Pulmonary artery endothelial cell (primary cell): ENCODE measurements at places on chromosomes 7 and 10.

GRCh38 chr7:72307566-72307965 is 104.6 kb downstream of the CALN1 start:
- no peak for DNase-seq

DNA sequence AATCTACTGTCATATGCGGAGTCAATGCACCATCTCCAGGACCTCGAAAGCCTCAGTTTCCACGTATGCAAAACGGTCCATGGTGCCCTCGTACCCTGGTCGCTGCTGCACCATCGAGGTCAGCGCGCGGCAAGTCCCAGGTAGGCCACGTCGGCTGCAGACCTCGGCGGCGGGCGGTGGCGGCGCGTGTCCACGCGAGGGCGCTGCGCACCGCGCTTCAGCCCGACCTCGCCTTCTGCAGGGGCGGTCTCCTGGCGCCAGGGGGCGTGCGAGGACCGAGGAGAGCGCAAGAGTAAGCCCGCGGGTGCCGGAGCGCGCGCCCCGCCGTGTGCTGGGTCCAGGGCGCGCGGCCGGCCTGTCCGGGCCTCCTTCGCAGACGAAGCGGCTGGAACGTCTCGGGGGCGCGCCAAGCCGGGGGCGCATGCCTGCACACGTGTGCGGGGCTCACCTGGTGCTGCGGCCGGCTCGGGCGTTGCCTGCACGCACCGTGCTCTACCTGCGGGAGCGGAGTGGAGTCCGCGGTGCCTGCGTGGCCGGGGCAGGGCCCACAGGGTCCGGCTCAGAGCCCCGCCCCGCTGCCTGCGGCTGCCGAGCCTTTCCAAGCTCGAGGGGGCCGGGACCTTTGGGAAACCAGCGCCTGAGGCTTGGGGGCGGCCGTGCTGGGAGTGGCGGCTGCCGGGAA is 54.0 kb downstream of the GLRX3 start:
- peak; percentile 40 for DNase-seq

- no peak for DNase-seq
Measured at GRCh38 chr7:130890176-130891020, 156.4 kb upstream of the KLF14 start.

DNA sequence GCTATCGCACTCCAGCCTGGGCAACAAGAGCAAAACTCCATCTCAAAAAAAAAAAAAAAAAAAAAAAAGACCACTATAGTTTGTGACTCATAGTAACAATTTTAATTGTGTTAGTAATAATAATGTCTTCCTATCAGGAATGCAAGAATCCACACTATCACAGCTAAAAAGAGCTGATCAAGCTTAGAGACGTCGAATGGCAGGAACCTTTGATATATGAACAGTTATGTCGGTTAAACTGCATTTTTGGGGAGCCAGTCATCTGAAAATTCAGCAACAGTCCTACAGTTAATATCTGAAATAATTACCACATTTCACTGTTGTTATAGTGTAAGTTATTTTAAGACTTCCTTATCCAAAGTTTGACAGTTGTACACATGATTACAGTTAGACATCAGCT is 8.8 kb downstream of the PHYH start:
- DNase-seq = no peak

DNA sequence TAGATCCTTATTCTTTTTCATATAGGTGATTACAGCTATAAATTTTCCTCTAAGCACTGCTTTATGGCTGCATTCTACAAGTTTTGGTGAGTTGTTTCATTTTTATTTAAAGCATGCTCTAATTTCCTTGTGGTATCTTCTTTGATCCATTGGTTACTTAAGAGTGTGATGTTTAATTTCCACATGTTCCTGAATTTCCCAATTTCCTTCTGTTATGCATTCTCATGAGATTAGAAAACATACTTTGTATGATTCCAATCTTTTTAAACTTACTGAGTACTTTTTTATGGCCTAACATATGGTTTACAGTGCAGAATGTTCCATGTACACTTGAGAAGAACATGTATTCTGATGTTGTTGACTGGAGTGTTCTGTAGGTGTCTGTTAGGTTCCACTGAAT is 53.4 kb downstream of the MYL10 start:
- no peak for DNase-seq

DNA sequence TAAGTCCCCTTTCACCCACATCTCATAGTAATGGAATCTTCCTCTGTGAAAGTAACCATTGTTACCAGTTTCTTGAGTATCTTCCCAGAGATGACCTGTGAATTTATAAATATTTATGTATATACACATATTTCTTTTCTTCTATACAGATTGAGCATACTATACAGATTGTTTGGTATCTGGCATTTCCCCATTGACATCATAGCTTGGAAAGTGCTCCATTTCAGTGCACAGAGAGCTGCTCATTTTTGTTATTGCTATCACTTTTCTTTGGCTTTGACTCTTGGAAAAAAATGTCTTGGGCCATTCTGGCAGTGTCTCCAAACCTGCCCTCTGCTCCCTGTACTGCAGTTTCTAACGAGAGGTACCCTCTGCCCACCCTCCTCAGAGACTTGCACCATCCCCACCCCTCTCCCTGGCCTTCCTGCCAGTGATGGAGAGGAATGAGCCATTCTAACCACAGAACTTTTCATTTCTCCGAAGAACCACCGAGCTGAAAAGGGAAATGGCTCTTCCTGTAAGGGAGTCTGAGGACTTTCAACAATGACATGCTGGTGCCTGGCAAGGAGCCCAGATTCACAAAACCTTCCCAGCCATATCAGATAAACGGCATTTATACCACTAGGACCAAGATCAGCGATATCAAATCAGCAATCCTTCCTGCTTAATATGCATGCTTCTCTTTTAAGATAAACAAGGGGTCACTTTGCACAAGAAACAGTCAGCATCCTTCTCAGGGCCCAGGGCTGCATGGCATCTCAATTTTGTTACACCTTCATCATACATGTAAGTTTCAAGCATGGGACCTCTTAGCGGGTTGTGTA is 19.7 kb upstream of the CCSER2 start:
- peak; percentile 80 for DNase-seq

DNA sequence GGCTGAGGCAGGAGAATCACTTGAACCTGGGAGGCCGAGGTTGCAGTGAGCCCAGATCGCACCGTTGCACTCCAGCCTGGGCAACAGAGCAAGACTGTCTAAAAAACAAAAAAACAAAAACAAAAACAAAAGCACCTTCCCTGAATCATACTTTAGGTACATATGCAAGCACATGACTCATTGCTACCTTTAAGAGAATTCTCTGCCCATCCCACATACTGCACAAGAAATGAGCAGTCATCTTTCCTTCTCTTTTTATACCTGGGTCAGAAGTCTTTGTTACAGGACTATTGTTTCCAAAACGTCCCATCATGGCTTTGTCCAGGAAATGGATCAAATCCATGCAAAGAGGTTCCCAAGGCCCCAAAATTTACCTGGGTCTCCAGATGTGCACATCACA is 21.5 kb upstream of the AKR1B10 start:
- DNase-seq = no peak

- DNase-seq = no peak
Measured at GRCh38 chr10:96374004-96374403, 15.2 kb upstream of the OPALIN start.

GRCh38 chr10:115918812-115919211 is 354.2 kb downstream of the GFRA1 start:
- DNase-seq = no peak

DNA sequence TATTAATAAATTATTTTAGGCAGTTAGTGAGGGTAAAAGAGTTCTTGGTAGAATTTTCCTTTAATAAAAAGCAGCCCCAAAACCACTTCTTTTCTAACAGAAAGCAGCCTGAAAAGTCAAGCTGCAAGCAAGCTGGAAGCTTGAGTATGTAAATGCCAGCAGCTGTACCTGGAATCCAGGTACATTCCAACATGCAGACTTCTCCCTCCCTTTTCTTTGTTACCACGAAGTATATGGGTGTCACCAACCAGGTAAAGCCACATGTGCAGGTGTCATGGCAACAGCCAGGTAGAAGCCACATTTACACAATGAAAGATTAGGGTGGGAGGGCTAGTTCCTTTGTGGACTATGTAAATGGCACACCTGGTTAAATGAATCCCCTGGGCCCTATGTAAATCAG is 114.6 kb downstream of the EPC1 start:
- no peak for DNase-seq

DNA sequence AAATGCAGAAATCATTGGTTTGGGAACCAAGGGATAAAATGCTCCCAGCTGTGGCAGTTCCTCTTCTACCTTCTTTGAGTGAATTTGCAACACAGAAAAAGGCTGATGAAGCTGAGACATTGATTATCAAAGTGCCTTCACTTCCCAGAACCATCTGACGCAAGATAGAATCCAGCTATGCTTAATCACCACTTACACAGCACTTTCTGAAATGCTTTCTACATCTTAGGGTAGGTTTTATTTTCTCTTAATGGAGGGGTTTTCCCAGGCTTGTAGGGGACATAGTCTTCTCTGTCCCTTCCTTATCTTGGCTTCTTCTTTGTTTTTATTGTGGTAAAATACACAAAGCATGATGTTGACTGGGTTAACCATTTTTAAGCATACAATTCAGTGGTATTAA is 332.6 kb upstream of the ZNF32 start:
- no peak for DNase-seq

DNA sequence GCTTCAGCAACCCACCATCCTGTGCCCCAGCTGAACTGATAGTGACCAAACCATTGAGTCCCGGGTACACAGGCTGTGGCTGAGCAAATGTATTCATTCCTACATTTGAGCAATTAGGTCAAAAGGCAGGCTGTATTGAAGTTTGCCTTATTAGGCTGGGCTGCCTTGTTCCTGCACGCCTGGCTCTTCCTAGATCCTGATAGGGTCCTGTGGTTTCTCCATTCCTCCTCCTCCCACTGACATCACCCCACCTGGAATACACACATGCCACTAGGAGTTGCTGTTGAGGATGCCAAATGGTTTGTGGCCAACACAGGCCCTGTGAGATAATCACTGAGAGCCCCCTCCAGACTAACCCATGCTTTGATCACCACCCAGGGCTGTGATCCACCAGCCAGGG is 66.4 kb upstream of the FGFR2 start:
- no peak for DNase-seq

DNA sequence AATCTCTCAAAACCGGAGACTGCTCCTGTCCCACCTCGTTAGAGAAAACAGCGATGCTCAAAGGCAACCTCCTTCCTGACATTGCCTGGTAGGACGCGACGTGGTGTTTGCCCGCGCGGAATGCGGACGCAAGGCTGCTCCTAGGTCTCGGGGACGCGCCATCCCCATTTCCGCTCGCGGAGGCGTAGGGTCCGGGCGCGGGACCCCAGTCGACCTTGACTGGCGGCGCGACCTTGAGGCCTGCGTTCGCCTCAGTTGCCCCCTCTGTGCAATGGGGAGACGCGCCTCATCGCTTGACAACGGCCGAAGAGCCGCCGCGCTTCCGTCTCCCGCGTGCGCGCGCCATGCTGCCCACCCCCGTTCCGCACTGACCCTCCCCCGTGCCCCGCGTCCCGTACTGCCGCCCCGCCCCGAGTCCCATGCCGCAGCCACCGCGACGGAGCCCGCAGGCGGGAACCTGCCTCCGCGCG is 412 bp upstream of the PPIA start:
- DNase-seq = no peak

DNA sequence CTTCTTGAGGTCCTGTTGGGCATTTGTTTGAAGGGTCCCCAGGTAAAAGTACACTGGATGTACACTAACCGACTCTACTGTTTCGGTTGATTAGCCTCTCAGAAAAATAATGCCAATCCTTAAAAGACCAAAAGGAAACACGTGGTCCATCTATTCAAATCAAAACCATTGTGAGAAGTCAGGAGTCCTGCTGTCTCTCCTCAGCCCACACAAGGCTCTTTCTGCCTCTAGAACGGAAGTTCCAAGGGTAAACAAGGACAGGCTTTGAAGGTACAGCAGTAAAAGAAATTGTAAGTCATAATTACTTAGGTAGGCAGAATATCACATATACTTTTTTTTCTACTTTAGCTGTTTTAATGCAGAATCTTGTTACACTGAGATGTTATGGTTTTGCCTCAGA is 71.7 kb upstream of the TPK1 start:
- no peak for DNase-seq

DNA sequence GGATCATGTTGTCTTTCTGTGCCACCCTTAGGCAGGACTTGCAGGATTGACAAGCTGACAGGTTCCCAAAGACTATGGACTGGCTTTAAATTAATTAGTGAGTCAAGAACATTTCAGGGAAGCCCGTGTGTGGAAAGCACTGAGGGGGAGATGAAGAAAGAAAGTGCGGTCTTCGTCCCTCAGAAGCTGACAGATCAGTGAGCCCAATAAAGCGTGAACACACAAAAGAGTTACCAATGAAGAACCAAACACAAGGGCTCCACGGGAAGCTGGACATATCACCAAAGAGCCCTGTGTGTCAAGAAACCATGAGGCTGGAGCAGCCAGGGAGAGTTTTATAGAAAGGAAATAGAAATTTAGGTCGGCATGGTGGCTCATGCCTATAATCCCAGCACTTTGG is 725.8 kb downstream of the PARD3 start:
- DNase-seq = no peak

- peak; percentile 88 for DNase-seq
Measured at GRCh38 chr10:120460776-120461175, 3.7 kb downstream of the PLPP4 start.

- no peak for DNase-seq
Measured at GRCh38 chr10:3950676-3951275, 165.8 kb upstream of the KLF6 start.

- no peak for DNase-seq
Measured at GRCh38 chr7:99030457-99030856, 113.5 kb downstream of the SMURF1 start.

DNA sequence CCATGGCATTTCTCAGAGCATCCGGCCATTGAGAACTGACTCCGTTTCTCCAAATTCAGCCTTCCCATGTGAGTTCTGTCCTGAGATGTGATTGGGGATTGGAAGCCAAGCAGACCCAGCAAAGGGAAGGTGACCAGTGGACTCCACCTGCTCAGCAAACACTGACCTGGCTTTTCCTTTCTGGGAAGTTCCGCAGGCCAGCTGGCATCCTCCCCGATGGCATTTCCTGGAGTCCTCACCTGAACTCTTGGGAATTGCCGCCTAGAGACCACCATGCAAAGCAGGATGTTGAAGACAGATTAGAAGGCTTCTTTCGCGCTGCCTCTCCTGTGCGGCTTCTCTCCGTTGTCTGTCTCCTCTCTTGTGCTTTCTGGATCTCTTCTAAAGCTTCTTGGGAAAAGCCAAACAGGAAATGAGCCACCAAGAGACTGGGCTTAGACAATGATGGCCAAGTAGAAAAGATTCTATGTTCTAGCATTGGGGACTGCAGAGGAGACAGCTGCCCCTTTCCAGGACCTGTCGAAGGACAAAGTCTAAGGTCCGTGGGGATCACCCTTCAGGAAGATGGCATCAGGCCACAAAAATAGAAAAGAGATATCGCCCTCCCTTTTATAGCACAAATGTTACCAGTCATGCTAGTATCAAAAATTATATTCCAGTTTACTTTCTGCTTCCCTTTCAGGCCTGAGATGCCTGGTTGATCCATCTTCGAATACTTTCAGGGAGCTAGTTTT is 103.7 kb upstream of the INSYN2A start:
- DNase-seq = no peak

GRCh38 chr10:91642831-91643692 is 10.2 kb upstream of the PPP1R3C start:
- no peak for DNase-seq

GRCh38 chr10:128186959-128187787 is 61.0 kb upstream of the MKI67 start:
- no peak for DNase-seq
